ENCODE measurements at places on chromosomes 11 and 22.
A peak's percentile ranks its signal among the peaks of the same experiment; 100 is the strongest.

DNA sequence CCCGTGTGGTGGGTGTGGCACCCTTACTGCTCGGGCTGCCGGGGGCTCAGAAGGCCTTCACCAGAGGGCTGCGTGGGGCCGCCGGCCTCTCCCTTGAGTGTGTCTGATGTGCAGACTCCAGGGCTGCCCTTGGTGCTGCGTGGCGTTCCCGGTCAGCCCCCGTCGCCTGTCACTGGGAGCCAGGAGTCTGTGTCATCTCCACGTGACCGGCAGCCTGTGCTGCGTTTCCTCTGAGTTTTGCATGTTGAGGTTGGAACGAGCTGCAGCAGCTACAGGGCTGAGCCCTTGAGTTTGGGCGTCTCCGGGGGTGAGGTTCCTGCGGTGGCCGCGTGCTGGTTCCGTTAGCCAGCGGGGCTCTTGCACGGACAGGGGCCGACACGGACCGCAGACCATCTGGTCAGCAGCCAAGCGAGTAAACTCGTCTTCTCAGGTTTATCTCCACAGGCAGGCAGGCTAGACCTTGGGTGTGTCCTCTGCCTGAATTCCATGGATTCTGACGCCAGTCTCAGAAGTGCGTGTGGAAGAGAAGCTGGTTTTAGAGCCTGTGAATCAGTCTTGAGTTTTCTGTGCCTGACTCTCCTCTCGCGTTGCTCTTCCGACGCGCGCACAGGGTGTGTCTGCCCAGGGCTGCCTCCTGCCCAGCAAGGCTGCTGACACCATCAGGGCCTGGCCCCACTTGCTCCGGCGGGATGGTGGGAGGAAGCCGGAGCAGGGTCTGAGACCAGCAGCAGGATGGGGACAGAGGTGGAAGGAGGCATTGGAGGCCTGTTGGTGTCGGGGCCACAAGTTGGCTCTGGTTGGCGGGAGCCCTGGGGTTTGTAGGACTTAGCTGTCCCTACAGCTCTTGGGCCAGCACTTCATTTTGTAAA lies 10.5 kb downstream of the PTDSS2 start:
- no peak for DNase-seq

DNA sequence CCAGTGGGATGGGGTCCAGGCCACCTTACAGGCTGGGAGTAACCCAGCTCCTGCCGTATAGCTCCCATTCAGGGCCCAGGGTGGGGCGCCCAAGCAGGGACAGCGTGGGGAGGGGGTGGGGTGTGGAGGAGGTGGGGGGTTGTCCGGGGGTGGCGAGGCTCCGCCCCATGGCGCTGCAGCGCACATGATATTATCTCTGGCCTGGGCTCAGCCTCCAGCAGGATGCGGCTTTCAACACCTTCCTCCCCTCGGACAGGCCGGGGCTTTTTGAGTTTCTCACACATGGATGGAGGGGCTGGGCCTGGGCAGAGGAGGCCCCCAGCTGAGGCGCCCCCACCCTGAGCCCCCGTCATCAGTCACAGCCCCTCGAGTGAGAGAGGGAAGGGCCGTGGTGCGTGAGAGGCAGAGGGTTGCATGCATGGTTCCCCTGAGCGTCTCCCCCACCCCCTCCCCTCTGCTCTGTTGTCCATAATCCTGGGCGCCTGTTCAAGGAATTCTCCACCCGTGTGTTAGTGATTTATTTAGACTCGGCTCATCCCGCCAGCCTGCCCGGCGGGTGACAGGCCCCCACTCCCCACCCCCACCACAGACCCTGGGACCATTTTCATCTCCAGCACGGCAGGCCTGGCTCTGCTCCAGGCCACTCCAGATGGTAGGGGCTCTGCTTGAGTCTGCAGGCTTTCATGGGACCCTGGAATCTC lies 44.9 kb downstream of the WNT11 start:
- DNase-seq = no peak

DNA sequence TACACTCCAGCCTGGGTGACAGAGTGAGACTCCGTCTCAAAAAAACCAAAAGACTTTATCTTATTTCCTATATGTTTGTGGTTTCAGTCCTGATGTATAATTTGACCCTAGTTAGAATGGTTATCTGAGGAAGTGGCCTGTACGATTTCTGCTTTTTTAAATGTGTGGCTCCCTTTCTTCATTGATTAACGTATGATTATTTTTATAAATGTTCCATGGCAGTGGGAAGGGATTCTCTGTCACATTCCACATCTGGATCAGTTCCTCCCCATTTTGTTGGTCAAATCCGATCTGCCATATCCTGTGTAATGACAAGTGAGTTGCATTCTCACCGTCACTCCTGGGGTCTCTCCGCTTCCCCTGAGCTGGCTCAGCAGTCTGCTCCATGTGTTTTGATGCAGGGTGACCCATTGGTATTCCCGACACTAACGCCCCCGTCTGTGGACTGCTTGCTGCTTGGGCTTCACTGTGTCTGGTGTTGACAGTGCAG lies 20.3 kb downstream of the NEAT1 start:
- peak; percentile 3 for DNase-seq

DNA sequence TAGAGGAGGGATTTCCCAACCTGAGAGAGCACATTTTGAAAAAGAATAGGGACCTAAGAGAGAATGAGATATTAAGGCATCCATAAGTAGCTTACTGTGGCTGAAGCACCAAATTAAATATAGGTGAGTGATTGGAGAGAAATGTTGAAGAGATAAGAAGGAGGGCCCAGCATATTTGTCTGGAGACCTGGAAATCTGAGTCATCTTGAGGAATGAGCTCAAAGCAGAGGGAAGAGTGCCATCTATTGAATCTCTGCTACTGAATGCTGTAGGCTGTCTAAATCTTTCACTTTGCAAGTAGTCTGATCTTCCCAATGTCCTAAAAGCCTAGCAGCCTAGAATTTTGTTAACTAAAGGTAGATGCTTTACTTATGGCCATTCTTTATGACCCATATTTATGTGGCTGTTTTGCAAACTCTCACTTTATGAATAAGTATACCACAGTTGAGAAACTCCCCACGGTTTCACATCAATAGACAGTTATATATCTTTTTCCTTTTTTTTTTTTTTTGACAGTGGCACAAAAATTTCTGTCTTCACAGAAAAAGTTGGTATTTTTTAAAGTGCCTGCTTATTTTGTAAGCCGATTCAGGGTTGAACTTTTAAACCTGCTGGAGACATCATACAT lies 2093.5 kb downstream of the LRRC4C start:
- peak; percentile 40 for DNase-seq

DNA sequence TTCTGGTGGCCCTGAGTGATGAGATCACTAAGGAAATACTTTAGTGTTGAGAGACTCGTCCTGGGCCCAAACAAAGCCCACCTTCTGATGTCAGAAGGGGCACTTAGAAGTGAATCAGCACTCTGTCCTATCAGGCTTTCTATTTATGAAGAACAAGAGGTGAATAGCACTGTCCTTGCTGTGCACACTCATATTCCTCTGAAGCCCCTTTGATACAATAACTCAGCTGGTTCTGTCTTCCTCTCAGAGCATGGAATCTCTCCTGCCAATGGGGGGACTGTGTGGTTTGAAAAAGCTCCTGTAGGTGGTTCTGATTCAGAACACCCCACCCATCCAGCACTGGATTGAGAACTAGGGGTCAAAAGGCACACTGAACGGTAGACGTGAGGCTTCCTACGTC lies 348.1 kb downstream of the ETS1 start:
- no peak for DNase-seq

DNA sequence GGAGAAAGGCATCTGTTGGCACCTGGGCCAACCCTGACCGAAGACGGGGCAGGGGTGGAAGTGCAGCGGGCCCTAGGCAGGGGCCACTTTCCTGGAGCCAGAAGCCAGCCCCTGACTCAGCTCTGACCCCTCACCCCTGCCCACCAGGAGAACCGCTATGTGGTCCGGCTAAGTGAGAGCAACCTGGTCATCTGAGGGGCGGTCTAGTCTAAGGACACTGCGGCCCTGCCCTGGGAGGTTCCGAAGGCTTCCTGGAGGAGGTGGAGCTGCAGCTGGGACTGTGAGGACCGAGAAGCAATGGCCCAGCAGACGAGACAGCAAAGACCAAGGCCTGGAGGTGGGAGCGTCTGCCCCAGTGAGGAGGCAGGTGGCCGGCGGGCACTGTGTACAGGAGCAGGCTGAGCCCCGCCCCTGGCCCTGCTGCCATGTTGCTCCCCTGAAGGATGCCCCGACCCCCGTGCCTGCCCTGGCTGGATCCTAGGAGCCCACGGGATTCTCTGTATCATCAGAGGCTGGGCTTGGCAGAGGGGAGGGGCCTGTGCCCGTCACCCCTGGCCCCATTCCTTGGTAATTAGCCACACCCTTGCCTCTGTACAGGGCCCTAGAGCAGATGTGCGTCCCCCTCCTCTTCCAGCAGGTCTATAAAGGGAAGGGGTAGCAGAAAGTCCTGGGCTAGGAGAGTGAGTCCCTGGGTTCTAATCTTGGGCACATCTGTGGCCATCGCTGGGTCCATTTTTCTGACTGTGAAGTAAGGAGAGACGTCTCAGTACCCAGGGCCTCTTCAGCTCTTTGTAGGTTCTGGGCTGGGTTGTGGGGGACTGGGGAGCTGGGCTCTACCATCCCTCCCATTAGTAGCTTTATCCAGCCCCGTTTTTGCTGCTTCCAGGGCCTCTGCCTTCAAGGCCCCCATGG lies 19.4 kb downstream of the RELT start:
- no peak for DNase-seq

- no peak for DNase-seq
Measured at GRCh38 chr11:102010776-102011494, 36.3 kb upstream of the CFAP300 start.

Data from pons (tissue), 1 donor.